COR-L47 (cell line): ENCODE measurements at places on chromosomes 5 and 9.

DNA sequence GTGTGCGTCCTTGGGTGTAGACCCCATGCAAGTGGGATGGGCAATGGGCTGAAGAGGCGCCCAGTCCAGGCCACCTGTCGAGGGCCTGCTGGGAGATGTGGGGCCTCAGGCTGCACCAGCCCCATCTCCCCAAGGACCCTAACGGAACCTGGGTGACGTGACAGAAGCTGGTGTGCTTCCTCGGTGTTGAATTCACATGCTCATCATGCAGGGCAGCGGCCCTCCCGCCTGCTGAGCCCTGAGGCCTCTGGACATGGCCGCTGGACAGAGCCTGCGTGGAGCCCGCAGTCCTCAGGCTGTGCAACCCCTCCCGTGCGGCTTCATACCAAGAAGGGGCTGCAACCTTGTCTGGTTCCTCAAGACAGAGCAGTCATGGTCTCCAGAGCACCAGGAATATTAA, 26.8 kb downstream of the TERT start:
- no peak for DNase-seq

DNA sequence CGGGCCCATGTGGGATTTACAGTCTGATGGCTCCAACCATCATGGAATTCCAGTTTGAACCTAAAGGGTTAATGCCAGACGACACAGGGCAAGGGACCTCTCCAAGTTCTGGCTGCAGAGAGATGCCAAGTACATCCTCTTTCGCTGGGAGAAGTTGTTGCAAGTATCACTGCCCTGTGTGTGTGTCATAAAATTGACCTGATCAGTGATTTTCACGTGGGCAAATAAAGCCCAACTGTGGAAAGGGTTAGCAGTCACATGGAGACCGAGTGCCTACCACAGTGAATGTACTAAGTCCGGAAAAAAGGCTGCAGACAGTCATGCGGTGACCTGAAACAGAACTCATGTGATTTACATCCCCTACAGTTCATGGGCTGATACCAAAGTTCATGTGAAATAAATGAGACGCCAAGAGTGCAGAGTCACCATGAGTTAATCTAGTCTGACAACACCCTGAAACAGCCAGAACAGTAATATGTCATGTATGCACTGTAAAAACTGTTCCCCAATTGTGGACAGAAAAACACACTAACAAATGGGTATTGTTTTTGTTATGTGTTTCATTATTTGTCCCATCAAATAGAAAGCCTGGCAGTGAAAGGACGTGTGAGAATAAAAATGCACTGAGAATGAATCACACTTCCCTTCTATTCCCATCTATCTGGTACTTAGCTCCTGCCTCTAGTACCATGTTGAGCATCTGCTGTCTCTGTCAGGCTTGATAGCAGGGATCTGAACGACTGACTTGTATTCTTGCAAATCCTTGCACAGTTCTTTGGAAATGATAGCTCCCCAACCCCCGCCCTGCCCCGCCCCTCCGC, 115.7 kb downstream of the SUSD1 start:
- no peak for DNase-seq

- DNase-seq = no peak
Measured at GRCh38 chr9:98958271-98958984, 14.7 kb downstream of the COL15A1 start.

GRCh38 chr5:109388407-109388806, 21.4 kb downstream of the PJA2 start:
- DNase-seq = no peak

- no peak for DNase-seq
Measured at GRCh38 chr9:19620326-19620725, 168.5 kb downstream of the SLC24A2 start.

GRCh38 chr5:112063191-112063590, 306.2 kb upstream of the NREP start:
- DNase-seq = no peak

DNA sequence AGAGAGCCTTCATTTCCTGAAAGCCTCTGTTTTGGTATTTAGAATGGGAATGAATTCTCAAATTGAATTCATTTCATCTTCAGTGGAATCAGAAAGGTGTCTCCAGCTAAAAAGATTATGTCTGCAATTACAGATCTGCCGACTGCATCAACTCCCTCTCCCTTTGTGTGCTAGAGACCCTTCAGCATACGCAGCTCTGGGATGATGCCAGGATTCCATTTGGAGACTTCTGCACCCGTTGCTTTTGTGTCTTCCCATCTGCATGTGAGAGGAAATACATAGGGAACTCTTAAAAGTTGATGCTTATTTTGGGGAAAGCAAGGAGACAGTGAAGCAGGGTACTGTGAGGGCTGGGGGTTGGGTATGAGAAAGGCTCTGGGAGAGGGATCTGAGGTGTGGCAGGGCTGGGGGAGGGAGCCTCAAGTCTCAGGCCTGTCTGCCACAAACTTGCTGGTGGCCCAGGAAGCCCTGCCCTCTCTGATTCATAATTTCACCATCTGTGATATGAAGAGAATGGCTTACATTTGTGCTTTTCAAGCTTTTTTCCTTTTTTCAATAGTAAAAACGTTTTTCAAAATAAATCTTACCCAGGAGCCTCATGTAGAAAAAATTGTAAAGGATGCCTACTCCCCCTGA, 89.7 kb upstream of the SAP30L start:
- DNase-seq = no peak

GRCh38 chr9:974031-974995, 2.1 kb upstream of the DMRT3 start:
- DNase-seq = no peak

GRCh38 chr9:136769710-136770191, 5.4 kb upstream of the LCN15 start:
- no peak for DNase-seq

DNA sequence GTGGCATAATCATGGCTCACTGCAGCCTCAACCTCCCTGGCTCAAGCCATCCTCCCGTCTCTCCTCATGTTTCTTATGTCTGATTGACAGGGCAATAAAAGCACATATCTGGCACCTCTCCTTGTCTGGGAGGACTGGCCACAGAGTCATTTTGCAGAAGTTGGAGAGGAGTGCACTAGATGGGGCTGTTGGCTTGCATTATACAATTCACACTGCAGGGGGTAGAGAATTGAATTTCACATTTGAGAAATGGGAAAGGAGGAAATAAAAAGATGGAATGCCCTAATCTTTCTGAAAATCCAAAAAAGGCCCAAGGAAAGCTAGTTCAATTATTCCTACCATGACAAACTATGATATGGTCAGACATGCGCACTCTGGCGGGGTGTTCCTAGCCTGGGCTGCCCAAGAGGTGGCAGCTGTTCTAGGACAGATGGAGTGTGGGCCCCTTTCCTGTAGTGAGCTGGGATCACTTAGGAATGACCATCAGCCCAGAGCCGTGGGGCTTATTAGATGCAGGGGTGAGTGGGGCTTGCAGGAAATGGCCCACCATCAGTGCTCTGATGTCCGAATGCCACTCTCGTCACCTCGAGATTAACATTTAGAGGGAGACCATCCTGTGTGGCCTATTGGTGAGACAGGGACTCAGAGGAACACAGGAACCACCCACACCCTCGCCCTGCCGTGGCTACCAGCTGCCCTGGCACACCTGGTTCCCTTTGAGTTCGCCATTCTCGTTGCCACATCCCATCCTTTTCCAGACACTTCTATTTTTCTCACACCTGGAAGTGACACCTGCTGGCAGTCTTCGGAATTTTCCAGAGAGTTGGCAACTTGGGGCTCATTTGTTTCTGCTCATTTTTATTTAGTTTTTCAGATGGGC, 21.8 kb upstream of the ANKRD18A start:
- peak; percentile 77 for DNase-seq

DNA sequence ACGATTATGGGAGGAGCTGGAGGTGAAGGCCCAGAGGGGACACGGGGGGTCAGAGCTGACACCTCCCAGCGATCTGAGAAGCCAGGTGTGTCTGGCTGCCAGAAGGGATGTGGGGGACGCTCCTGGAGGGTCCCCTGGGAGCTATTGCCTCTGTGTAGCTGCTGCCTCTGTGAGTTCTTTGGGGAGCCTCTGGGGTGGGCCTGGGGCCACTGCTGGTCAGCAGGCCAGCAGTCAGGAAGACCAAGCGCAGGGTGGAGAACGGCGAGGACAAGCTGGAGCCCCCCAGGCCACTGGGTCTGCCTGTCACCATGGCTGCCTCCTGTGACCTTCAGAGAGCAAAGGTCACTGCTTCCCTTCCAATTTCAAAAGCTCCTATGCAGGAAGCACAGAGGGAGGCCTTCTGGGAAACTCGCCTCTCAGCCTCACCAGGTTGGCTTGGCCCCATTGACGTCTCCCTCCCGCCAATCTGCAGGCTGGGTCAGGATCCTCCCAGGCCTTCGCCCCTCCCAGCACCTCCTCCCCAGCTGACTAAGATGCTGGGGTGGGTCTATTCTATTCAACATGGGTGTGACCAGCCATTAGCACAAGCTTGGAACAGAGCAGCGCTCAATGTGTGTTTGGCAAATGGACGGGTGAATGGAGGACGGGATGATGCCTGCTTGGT, 126.4 kb downstream of the GAPVD1 start:
- no peak for DNase-seq

GRCh38 chr5:11037080-11037479, 276.0 kb upstream of the DAP start:
- DNase-seq = no peak

DNA sequence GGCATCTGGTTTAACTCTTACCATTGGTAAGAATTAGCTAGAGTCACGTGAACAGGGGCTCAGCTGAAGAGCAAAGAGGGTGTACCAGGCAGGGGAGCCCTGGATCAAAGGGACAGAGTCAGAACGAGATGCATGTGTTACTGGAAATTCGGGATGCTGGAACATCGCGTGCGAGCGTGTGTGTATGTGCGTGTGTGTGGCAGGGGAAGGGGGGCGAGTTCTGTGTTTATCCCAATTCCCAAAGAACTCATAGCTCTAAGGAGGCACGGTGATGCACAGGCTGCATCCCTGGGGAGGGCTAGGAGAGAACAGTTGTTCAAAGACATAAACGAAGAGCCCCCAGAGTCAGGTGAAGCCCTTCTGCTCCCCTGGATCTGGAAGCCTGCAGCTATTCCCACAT, 353.3 kb downstream of the GADD45G start:
- DNase-seq = no peak

- DNase-seq = no peak
Measured at GRCh38 chr9:20636888-20637440, 14.7 kb upstream of the MLLT3 start.

GRCh38 chr9:106065136-106065535, 370.8 kb downstream of the TMEM38B start:
- no peak for DNase-seq
